ENCODE measurements at places on chromosomes 12 and 14.

- no peak for DNase-seq
These were observed 134.0 kb downstream of the ANO6 start for GRCh38 chr12:45349916-45350315.

DNA sequence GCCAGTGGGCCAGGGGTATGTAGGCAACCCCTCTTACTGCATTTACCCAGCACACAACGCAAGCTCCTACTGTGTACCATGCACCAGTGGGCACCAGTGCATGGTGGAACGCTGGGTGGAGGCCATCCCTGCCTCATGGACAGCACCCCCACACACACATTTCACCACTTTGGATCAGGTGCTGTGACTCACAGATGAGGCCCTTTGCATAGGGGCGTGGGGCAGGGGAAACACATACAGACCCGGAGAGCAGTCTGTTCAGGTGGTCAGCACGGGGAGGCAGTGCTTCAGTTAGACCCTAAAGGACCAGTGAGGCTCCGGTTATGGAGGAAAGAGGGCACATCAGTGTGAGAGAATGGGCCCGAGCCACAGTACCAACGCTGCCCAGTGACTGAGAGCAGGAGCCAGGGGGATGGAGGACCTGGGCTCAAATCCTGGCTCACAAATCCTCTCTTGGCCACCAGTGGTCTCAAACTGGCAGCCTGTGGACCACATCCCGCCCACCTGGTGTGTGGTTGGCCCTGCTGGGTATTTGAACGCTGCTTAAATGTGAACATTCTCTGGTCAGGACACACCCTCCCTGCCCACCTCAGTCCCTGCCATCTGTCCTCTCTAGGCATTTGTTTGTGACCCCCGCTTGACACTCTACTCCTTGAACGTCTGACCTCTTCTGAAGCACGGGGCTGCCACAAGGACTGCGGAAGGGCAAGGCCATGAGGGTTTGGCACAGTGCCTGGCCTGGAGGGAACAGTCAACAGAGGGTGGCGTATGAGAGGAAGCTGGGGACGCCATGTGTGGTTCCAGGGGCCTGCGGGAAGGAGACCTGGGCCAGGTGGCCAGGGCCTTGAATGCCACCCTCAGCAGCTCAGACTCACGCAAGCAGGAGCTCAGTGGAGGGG lies 46.7 kb downstream of the FAM222A start:
- no peak for DNase-seq

DNA sequence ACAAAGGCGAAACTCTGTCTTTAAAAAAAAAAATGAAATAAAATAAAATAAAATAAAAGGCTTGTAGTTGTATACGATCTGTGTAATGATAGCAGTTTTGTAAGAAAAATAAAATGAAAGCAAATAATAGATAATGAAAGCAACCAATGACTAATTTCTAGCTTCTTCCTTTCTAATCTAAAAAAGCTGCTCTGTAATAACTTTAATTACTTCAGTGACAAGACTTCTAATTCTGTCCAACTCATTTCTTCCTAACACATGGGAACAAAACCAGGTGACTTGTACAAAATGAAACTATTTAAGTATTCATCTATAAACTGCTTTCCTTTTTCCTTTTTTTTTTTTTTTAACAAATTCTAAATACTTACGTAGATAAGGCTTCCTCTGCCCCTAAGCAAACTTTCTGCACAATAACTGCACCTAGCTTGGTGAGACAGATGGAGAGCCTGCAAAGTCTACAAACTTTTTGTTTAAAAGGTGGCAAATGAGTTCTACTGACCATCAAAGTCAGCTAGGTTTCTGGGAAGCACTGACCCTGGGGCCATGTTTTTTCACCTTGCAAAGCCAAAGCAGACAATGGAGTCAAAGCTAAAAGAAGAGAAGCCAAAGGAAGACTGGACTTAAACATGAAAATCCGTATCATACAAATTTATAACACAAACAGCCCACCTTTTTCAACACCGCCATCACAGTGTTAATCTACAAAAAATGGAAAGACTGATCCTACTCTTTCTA lies 28.2 kb downstream of the DENND5B start:
- DNase-seq = no peak

DNA sequence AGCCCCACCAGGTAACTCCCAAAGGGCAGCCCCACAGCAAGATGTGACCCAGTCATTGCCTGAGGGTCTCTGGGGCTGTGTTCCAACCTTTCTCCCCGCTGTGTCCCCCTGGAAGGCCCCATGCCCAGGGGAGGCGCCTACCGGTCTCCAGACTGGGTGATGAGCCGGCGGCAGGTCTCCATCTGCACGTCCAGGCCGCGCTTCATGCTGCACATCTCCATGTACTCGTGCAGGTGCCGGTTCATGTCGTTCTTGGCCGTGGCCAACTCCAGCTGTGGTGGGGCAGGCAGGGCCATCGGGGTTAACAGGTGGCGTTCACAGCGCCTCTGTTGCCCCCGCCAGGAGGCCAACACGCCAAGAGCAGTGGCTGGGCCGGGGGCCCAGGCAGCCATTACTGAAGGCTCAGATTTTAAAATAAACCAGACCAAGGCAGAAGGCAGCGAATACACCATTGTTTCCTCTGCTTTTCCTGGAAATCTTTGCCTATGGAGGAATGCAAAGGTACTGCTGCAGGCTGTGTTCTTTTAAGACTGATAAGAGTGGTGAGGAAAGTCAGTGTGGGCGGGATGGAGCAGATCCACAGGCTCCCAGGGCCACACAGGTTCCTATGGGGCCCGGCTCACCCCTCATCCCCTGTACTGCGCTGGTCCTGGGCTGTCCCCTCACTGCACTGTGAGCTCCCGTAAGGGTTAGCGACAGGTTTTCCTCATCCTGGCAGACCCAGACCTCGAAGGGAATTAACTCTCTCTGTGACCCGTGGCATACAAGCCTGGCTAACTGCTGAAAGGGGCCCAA lies 7.3 kb downstream of the GAPDH start:
- no peak for DNase-seq

DNA sequence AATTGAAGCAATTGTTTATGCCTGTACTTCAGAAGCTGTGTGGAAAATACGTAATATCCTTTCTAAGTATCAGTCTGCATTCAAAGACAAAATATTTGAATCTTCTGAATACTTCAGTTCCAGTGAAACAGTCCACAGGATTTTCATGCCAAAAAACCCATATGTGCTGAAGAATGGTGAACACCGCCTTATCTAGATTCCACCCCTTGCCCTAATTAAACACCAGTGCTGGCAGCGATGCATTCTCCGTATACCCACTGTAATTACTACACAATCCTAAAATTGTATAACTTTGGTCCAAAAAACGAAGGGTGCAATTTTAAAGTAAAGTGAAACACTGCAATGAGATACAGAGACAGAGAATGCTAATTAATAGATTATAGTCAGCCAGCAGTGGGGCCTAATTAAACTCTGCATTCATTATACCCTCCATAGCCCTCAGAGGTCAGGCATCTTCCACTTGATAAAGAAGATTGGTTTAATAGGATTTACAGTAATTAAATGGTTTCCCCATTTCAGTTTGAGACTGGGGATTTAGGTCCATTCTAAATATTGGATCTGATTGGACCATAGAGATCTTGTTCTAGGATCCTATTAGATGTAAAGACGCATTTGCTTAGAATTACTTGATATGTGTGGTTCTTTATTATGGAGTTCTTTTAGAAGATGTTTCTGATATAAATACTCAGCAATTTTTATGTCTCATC lies 43.9 kb downstream of the ERC1 start:
- DNase-seq = no peak

DNA sequence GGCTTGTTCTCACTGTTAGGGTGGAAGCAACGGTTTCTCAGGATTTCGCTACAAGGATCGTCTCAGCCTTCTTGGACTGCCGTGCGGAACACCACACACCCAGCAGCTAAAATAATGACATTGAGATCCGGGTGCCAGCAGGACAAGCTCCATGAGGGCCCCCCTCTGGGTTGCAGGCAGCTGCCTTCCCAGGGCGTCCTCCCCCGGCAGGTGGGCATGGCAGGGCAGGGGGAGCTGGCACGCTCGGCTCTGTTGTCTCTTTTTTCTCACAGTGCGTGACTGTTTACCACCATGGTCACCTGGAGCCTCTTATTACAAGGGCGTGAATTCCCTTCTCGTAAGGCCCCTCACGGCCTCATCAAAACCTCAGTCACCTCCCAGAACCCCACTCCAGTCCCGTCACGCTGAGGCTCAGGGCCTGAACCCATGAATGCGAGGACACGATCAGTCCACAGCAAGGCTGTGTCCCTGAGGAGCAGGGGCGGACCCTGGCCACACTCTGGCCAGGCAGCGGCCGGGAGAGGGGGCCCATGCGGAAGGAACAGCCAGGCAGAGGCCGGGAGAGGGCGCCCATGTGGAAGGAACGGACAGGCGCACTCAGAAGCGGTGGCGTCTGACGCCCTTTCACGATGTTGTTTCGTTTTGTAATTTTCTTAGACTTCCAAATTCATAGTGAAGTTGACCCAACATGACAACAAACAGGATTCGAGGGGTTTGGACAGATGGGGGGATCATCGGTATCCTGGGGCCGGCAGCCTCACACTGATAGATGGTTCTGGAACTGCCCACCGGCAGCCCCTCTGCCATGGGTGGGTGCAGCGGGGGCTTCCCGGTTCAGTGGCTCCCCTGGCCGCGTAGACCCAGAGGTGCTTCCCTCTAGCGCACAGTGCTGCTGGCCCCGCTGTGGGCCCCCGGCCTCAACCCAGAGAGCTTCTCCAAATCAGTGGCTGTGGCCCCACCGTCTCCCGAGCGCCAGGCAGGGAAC lies 10.0 kb downstream of the LRCOL1 start:
- DNase-seq = no peak

DNA sequence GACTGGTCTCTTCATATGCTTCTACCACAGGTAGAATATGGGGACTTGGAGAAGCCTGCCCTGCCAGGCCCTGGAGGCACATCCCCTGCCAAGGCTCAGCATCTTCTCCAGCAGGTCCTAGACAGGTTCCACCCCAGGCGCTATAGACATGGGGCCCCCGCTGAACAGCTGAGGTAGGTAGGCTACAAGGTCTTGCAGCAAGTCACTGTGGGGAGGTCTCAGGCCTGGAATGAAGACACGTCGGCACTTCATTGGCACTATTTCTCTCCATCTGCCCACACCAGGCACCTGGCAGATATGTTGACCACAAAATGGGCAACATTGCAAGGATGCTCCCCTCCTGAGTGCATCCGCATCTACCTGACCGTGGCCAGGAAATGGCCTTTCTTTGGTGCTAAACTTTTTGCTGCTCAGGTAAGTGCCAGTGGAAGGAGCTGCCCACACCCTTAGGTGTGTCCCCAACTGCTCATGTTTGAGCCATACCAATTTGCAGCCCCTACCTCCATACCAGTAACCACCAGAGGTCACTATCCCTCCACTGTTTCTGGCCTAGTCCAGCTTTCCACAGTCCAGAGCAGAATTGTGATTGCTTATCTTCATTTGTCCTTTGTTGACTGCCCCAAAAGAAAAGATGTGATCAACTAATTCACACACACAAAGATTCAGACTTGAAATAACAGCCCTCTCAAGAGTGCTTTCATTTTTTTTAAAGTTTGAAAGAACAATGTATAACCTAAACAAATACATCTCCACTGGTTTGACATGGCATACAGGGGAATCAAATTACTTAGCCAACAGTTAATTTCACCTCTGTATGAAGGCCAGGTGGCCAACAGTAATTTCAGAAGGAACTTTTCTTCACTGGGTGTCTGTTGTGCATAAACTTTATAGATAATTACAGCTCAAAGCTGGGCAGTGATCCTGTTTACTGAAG lies 16.1 kb downstream of the PIGH start:
- DNase-seq = no peak

- DNase-seq = no peak
These were observed 115.4 kb downstream of the KIF21A start for GRCh38 chr12:39327510-39327909.

DNA sequence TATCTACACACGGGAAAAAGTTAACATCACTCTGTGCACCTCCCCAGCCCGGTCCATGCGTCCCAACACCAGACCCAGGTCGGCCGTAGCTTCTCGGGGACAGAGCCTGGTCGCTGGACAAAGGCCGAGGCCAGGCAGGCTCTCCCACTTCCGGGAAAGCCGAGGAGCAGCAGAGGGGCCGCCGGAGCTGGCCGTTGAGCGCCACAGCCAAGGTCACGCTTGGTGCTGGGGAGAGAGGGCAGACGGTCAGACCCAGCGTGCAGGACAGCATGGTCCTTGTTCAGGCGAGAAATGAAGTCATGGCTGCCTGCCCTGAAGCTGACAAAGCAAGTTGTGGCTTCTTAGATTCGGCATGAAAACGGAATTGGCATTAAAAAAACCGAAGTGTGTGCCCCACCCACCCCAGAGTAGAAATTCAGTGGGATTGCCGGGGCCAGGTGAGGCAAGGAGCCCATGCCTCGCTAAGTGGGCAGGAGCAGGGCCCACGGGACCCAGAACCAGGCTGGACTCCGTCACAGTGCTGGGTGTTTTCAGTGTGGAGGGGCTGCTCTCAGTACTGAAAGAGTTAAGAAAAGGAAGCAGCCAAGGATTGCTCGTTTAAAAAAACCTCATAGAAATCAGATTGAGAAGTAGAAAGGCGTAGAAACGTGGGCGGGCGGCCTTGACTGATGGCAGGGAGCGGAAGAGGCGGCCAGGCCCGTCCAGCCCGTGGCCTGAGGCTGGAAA lies 4.3 kb downstream of the ARL6IP4 start:
- DNase-seq = no peak
